HT-29 (cell line): ENCODE measurements at places on chromosomes 7 and 10. TPM values are rescaled to one million over a fixed set of nuclear protein-coding genes. Genes with fewer than 3 reads are reported as not detected.

Gene OR6B1
- not detected in 2 replicates for total RNA-seq

Gene ASIC3
- total RNA-seq, result 1.5 and 2.2 TPM in 2 replicates

- no peak for DNase-seq
Observed at GRCh38 chr7:151565541-151565940, 45.8 kb upstream of the RHEB start.

DNA sequence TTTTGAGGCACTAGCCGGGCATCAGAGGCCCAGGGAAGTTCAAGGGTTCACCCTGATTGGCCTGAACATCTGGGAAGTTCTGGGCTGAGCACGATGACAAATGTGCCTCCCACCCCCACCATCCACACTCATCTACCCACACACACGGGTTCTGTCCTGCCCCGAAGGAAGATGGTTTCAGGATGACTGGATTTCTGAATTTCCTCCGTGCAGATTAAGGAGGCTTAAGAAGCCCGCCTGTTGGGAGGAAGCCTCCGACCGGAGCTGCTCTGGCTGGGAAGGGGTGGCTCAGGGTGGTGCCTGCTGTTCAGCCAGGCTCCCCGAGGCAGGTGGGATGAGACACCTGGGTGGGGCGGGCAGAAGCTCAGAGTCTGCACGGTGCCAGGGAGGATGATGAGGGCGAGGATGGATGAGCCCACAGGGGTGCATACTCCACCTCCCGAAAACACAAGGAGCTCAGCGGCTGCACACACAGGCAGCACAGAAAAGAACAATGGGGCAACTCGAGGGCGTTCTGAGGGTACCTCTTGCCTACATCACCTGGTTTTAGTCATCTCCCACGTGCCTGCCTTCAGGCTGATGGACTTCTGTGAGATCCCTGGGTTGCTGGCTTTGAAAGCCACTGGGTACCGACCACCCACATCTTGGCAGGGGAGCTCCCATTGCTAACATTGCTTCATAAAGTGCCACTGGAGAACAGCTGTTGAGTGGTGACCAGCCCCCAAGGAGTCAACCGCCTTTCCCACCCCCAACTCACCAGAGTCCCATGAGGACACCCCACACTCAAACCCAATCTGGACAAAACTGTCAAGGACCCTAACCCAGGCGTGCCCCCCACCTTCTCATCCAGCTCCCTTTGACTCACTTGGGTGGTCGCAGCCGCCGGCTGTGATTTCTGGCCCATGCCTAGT is 41.2 kb downstream of the CALML3 start:
- DNase-seq, result no peak

- DNase-seq, result peak; percentile 19
Observed at GRCh38 chr10:95097805-95098204, 28.5 kb upstream of the CYP2C8 start.
